G401 (cell line): ENCODE measurements at places on chromosomes 6 and 20. TPM values are rescaled to one million over a fixed set of nuclear protein-coding genes. Genes with fewer than 3 reads are reported as not detected.

Gene SPEF1
- 2.4 and 3.0 TPM in 2 replicates for total RNA-seq

Gene MATN4
- not detected in 2 replicates for total RNA-seq

Gene MCM9
- total RNA-seq, result 12.5 and 23.4 TPM in 2 replicates

Gene TREM2
- total RNA-seq, result not detected in 2 replicates

Gene HSPA1L
- 0.75 and 0.98 TPM in 2 replicates for total RNA-seq

Gene CDH26
- total RNA-seq, result not detected in 2 replicates

DNA sequence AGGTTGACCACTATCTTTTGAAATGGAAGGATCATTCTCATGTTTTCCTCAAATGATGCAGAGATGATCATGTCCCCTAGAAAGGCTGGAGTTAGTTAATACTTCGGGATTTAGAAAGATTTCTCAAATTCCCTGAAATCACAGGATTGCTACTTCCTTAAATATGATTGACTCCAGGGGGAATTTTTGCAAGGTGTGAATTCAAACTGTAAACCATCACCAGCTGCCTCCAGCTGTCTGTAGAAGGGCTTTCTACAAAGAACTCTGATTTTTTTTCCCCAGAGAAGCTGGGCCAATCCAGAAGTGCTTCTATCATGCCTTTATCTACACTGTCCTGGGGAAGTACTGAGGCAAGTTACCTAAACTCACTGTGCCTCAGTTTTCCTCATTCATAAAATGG lies 114.5 kb downstream of the EDN1 start:
- DNase-seq, result no peak

- no peak for DNase-seq
Measured at GRCh38 chr6:73782911-73783310, 86.9 kb downstream of the CD109 start.

DNA sequence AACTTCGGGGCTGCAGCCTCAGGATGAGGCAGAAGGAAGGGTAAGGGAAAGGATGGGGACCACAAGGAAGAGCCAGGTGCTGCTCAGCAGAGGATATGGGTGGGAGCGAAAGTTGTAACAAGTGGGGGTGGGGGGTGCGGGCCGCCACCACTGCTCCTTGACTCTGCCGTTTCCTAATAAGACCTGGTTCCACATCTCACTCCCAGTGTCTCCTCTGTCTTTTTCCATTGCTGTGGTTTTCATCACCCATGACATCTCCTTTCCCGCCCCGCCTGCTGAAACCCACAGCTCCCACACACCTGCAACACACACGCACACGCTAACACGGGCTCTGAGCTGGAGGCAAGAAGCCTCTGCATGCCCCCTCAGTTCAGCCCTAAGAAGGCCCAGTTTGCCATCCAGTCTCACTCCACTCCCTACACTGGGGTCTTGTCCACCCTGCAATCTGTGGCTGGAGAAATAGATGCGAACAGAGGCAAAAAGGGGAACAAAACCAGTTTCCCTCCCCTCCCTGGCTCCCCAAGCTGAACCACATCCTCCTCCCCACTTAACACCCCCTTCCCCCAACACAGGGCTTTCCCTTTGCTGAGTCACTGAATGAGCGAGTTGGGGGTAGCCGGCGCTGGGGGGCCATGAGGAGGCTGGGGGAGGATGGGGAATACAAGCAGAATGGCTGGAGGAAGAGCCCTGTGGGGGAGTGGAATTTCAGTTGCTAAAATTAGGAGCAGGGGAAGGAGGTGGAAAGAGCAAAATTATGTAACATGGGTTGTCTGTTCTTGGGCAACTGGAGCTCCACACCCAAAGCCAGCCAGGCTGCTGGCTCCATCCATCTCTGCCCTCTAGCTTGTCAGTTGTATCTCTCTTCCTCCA lies 11.5 kb downstream of the NFKBIL1 start:
- DNase-seq, result no peak

DNA sequence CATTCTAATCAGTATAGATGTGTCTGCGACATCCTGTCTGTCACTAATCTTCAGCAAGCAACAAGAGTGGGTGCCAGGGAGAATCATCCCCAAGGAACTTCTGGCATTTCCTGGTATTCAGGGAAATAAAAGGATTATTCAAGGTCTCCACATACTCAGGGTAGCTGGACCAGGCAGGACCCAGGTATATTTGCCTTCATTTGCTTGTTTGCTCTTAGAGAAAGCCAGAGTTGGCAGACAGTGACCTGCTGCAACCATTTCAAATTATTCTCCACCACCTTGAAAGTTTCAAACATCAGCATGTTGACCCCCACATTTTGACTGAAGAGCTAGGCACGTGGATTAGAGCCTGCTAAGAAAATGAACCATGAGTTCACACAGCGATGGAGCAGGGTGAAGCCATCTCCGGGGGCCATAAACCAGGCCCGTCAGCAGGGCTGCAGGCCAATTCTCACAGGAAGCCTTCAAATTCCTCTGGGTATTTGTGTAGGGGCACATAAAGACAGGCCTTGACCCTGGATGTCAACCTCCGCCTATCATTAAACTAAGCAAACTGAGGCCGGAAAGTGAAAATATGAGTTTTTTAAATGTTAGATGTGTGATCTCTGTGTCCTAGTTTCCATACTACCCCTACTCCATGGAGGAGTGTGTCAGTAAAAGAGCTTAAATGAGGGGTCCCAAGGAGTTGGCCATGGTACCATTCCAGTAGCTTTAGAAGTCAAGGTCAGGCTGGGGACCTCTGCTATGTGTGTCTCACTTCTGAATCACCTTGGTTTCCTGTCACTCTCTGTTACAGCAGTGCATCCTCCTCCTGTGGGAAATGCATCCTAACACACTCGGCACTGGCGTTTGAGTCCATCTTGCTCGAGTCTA lies 32.9 kb downstream of the TRAM2 start:
- no peak for DNase-seq

DNA sequence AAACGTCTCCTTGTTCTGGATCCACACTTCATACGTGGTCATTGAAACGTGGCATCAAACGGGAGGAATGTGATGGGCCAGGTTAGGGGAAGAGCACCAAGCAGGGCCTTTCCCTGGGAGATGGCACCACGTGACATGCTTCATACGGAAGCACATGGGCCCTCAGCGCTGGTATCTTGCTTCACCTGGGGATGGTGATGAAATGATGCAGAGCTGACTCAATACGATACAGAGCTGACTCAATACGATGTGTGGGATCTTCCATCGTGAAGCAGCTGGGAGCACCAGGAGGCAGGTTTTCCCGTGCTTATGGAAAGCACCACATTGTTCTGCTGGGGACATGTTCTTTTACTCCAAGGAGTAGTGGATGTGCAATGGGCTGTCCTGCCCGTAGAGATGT lies 22.5 kb upstream of the TAGAP start:
- DNase-seq, result no peak

DNA sequence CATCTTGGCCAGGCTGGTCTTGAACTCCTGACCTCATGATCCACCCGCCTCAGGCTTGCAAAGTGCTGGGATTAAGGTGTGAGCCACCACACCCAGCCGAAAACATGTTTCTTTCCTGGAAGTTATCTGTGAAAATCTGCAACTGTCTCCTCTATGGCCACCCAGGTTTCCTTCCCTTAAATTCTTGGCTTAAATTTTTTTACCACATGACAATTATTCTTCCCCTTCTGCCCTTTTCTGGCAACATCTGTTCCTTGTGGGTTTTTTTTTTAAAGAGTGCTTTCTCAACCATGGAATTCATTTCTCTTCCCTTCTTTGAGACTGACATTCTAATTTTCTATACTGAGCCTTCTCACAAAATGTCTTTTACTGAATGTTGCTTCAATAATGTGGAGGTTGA lies 59.6 kb downstream of the DOK5 start:
- no peak for DNase-seq
